ENCODE measurements at places on chromosomes 7 and 10. TPM values are rescaled to one million over a fixed set of nuclear protein-coding genes. Genes with fewer than 3 reads are reported as not detected.

GRCh38 chr10:52484206-52485065 lies 170.4 kb downstream of the DKK1 start:
- no peak for DNase-seq

- no peak for DNase-seq
Observed at GRCh38 chr7:129857313-129857712, 95.4 kb downstream of the UBE2H start.

- DNase-seq = no peak
Observed at GRCh38 chr7:44647981-44648714, 41.7 kb downstream of the OGDH start.

CD36 gene
- 0.51 TPM for polyA plus RNA-seq

C1QL3 gene
- not detected for polyA plus RNA-seq

All from AG04450 (cell line).